Effector CD4-positive, alpha-beta T cell (primary cell): ENCODE measurements at places on chromosomes 2 and 18.

- no peak for DNase-seq
Measured at GRCh38 chr2:168978461-168978861, 52.7 kb downstream of the ABCB11 start.

DNA sequence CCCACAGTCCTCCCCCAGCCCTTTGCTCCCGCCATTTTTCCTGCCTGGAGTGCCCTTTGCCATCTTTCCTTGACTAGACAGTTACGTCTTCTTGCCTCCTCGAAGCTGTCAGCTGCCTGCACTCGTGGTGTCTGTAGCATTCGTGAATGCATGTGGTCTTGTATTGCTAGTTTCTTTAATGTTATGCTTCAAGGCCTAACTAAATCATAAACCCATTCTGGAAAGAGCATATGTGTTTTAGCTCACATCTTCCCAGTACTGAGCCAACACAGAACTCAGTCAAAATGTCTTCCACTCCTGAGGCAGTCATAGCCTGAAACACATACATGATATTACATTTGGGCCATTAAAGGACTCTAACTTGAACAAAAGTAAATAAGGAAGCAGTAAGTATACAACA lies 35.6 kb downstream of the SPC25 start:
- no peak for DNase-seq

DNA sequence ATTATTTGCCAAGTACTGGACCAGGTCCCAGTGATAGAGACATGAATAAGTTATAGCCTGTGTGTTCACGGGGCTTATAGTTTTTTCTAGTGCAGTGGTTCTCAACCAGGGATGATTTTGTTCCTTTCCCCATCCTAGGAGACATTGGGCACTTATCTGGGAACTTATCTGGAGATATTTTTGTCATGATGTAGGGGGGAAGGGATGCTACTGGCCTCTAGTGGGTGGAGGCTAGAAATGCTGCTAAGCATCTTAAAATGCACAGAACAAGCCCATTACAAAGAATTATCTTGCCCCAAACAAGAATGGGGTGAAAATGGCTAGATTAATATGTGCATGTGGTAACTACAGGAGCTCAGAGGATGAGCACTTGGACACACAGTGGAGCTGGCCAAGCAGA lies 75.2 kb downstream of the KLHL29 start:
- no peak for DNase-seq

- DNase-seq, result no peak
Measured at GRCh38 chr2:85954590-85955458, 66.0 kb upstream of the ST3GAL5 start.

DNA sequence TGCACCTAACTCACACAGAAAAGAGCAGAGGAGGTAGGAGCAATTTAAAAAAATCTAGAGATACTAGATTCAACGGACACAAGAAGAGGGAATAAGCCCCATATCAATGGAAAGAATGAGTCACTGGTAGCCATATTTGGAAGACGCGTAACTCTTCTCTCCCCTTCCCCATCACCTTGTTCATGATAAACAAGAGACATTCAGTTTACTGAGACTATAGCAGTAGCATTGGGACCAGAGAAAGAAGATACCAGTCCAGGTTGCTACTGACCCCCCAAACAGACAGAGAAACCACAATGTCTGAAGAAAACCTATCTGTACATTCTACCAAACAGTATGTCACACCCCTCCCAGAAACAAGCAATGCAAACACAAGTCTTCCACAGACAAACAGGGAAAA lies 81.1 kb downstream of the SLC66A3 start:
- no peak for DNase-seq

DNA sequence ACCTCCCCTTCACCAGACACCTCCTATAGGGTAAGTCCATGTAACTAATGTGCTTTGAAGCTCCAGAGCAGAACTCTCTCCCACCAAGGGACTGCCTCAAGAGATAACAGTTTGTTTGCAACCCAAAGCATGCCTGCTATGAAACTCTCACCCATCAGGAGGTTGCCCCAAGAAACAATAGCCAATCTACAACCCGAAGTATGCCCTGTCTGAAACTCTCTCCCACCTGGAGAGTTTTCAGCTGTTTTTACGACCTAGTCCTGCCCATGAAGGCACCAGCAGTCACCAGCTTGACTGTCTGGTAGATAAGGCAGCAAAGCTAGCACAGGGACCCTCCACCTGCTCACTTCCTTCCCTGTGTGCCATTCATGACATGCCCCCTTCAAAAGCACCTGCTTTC lies 533.9 kb upstream of the CRIM1 start:
- DNase-seq, result no peak

GRCh38 chr18:41756141-41756540 lies 198.9 kb upstream of the PIK3C3 start:
- DNase-seq, result no peak
